ENCODE measurements at places on chromosomes 2 and 18. TPM values are rescaled to one million over a fixed set of nuclear protein-coding genes. Genes with fewer than 3 reads are reported as not detected.

Gene CNGA3
- not detected for total RNA-seq

DNA sequence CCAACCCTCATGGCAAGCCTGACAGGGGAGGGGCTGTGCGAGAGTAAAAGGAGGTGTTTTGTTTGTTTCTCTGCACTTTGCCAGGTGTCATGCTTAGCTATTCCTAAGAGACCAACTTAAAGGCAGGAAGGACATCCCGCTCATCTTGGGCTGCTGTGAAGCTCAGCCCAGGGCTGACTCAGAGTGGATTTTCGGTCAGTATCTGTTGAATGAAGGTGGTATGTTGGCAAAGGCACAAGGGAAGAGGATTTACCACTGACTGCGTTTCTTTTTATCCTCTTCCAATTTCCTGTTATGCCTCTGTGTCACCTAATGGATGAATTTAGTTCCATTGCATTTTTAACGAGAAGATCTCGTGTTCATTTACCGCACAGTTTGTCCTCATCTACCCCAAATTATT lies 18.9 kb downstream of the TRPM8 start:
- DNase-seq: no peak

Gene TUBA4B
- total RNA-seq: not detected

- DNase-seq: peak; percentile 37
These were observed 14.5 kb downstream of the TMEM247 start for GRCh38 chr2:46493971-46494250.

- peak; percentile 78 for DNase-seq
These were observed 697 bp downstream of the LGALSL start for GRCh38 chr2:64454386-64455332.

DNA sequence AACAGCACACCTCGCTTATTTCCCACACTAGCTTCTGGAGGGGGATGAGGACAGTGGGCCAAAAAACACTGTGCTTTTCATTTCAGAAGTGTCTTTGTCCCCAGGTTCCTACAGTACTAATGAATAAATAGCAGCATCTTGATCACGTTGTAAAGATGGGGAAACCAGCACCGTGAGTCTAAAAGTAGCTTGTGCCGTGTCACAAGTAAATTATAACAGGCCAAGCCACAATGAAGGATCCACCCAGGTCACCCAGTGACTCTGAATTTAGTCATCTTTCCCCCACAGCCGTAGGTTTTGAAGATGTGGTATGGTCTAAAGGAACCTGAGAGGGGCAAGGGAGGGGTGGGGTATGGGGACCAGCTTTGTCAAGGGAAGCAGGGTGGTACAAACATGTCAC lies 8.8 kb downstream of the FZD7 start:
- no peak for DNase-seq

GRCh38 chr2:63056107-63057050 lies 5.7 kb downstream of the OTX1 start:
- peak; percentile 63 for DNase-seq

GRCh38 chr18:58388736-58389135 lies 240.2 kb downstream of the ALPK2 start:
- peak; percentile 28 for DNase-seq

Gene SMIM21
- total RNA-seq: not detected

GRCh38 chr18:78766651-78767533 lies 212.7 kb upstream of the SALL3 start:
- no peak for DNase-seq

DNA sequence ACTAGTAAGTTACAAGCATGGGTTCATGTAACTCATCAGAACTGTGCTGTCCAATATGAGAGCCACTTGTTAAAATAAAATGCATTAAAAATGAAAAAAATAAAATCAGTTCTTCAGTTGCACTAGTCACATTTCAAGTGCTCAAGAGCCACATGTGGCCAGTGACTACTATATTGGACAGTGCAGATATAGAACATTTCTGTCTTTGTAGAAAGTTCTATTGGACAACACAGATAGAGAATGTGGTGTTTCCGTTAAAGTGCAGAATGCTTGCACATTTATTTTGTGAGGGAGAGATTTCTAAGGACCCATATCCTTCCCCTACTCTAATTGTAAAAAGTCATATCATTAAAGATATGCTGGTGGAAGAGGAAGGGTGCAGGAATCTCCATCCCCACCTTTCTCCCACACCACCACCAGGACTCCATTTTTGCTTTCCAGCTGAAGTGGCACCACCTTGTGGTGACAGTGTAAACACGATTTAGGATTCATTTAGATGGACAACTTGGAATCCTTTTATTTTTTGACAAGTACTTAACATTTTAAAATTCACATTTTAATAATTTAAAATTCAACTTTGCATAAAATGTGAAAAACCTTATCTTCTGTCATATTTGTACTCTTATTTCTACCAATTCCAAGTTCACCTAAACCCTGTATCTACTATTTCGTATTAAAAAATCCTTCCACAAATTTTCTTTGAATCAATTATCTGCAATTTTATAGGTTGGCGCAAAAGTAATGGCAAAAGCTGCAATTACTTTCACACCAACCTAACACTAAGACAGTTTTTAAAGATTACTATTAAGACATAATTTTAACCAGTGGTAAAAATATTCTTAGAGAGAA lies 9.4 kb upstream of the CD302 start:
- DNase-seq: no peak

All from ascending aorta (tissue), 2 donors.